ENCODE measurements at places on chromosomes 13 and 19. TPM values are rescaled to one million over a fixed set of nuclear protein-coding genes. Genes with fewer than 3 reads are reported as not detected.

- DNase-seq = no peak
Observed at GRCh38 chr13:43196086-43196621, 172.8 kb downstream of the DNAJC15 start.

GRCh38 chr13:106433066-106433465 is 102.4 kb downstream of the EFNB2 start:
- DNase-seq = no peak

- no peak for DNase-seq
Observed at GRCh38 chr13:100646030-100646673, 28.4 kb downstream of the TMTC4 start.

DNA sequence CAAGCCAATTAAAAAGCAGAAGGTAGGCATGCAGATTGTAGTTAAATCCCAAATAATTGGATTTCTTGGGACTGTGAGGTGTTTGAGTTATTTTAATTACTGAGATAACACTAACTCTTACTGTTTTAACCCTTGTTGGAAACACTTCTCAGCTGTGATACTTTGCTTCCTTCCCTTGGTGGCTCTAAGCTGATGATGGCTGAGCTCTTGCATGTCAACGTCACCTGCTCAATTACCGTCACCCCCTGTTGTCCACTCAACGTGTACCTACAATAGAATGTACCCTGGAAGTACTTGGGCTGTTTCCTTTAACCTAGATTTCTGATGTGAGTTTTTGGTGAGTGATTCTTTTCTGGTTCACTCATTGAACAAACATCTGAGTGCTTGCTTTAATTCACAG is 303.4 kb downstream of the SLC7A1 start:
- no peak for DNase-seq

GRCh38 chr19:2478278-2478755 is 2.4 kb downstream of the GADD45B start:
- DNase-seq = peak; percentile 49

GRCh38 chr13:100480676-100481075 is 107.9 kb downstream of the GGACT start:
- DNase-seq = no peak

GRCh38 chr13:41835871-41836270 is 125.0 kb downstream of the VWA8 start:
- DNase-seq = no peak

DNA sequence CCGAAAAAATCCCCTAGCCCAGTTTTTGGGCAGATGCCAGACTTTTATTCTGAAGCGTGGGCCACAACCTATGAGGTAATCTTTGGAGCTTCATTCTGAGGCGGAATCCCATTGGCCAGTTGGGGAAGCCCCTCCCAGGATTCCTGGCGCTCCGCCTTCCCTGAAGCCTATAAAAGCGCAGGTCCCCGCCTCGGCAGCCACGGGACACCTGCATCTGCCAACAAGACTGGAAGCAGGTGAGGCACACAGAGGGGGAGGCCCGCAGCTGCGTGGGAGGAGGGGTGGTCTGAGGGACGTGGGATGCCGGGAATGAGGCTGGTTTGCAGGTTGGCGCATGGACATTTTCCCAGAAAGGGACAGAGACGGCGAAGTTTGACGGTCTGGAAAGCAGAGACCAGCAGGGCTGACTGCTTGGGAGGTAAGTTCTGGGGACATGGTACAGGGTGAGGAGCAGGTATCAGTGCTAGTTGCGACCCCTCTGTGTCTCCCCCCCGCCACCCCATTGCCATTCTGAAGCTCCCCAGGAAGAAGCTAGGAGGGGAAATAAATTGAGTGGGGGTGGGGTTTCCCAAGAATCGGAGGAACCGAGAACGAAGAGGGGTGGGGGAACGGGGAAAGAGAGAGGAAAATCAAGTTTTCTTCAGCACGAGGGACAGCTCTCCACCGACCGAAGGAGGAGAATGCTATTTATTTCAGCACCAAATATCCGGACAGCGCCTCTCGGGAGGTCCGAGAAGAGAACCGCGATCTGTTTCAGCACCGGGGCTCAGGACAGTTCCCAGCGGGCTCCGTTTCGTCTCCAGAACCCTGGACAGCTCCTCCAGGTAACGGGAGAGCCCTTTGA is 22.4 kb upstream of the FEM1A start:
- peak; percentile 56 for DNase-seq

- no peak for DNase-seq
Observed at GRCh38 chr13:71124230-71124629, 742.8 kb downstream of the DACH1 start.

DNA sequence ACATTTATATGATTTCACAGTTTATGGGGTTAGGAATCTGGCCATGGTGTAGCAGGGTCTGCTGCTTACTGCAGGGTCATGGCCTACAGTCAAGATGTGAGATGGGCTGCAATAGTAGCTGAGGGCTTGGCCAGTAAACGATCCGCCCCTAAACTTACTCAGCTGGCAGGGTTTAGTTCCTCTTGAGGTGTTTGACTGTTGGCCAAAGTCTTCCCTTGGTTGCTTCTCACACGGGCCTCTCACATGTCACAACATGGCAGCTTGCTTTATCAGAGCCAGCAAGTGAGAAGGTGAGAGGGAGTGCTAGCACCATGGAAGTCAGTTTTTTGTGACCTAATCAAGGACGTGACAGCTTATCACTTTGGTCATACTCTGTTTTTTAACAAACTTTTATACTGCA is 77.1 kb downstream of the DNAJC3 start:
- DNase-seq = no peak

DNA sequence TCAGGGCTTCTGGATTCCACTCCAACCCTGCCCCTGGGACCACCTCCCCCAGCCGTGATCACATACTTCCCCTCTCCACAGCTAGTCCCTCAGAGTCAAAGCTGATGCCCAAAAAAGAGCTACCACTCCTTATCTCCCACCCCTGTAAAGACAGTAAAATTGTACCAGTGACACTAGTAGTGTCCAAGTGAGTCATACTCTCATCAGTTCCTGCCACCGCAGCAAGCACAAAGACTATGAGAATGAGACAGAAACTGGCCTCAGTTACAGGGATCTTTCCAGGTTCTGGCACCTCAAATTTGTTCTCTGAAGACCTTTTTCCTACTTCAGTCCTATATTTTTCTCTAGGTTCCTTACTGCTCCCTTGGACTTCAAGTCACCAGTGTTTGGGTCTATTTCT is 144.2 kb downstream of the SPRY2 start:
- DNase-seq = no peak

DNA sequence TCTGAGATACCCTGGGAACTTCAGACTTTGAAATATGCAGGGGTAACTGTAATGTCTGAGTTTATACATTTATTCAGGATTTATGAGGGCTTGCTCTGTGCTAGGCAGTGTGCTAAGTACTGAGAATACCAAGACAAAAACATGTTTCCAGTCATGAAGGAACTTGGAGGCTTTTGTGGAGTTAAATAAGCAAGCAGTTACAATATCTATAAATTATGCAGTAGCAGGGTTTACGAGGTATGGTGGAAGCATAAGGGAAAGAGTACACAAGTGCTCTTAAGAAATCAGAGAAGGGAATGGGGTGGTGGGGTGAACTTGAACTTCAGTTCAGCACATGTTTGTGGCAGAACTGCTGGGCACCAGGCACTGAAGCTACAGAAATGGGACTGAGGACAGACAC is 28.0 kb downstream of the MAB21L1 start:
- DNase-seq = no peak

- DNase-seq = no peak
Observed at GRCh38 chr13:49436890-49437289, 7.0 kb downstream of the CAB39L start.

DNA sequence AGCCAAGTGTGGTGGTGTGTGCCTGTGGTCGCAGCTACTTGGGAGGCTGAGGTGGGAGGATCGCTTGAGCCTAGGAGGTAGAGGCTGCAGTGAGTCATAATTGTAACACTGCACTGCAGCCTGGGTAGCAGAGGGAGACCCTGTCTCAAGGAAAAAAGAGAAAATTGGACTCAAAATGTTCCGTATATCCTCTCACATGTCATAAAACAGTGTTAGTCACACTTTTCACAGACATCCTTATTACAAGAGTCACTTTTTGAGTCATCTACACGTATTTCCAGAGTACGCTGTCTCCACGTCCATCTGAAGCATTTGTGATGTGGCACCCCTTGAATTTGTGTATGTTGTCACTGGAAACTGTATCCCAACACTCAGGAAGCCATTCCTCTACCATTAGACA is 133.0 kb downstream of the SIPA1L3 start:
- no peak for DNase-seq

DNA sequence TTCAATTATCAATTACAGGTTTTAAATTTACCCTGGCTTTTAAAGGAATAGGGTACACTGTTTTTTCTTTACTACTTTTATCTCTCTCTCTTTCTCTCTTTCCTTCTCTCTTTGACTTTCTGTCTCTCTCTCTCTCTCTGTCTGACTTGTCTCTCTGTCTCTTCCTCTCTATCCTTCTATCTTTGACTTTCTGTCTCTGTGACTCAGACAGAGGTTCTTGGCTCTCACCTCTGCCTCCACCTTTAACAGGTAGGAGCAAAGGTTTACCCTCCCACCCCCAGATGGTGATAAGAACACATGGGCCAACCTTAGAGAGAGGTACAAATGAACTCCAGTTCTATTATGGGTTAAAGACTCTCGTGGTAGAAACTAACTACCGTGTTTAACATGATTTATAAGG is 20.3 kb upstream of the FAM124A start:
- no peak for DNase-seq

- DNase-seq = no peak
Observed at GRCh38 chr13:30415430-30416030, 6.8 kb upstream of the UBE2L5 start.

DNA sequence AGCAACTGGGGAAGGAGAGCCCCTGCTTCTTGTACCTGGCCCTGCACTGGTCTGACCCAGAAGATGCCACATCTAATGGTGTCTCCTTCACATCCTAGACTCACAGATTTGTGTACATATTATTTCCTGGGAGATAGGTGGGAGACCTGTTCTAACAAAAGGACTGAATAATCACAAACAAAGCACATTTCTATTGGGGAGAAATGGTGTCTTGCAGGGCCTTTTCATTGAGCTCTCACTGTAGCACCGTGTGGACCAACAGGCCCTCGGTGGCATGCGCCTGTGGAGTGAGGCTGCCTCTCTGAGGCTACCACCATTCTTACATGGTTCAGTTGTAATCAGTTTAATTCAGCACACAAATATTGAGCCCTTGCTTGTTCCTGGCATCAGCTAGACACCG is 989 bp upstream of the SACS start:
- no peak for DNase-seq

- DNase-seq = no peak
Observed at GRCh38 chr13:106573284-106573846, 5.4 kb upstream of the ARGLU1 start.

GRCh38 chr13:94553766-94554165 is 42.2 kb downstream of the TGDS start:
- DNase-seq = no peak

DNA sequence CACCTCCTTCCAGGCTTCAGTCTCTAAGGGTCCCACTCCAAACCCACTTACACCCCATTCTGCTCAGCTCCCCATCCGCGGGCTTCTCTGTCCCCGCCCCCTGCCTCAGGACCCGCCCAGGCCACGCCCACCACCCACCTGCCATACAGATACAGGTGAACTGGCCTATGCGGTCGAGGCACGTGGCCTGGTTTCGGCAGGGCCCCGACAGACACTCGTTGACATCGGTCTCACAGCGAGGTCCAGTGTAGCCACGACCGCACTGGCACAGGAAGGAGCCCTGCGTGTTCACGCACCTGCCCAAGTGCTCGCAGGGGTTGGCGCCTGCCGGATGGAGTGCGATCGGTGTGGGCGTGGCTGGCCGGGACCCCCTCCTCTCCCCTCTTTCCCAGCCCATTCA is 11.9 kb downstream of the NOTCH3 start:
- no peak for DNase-seq

GRCh38 chr13:26548205-26548765 is 9.2 kb upstream of the WASF3 start:
- DNase-seq = no peak

DNA sequence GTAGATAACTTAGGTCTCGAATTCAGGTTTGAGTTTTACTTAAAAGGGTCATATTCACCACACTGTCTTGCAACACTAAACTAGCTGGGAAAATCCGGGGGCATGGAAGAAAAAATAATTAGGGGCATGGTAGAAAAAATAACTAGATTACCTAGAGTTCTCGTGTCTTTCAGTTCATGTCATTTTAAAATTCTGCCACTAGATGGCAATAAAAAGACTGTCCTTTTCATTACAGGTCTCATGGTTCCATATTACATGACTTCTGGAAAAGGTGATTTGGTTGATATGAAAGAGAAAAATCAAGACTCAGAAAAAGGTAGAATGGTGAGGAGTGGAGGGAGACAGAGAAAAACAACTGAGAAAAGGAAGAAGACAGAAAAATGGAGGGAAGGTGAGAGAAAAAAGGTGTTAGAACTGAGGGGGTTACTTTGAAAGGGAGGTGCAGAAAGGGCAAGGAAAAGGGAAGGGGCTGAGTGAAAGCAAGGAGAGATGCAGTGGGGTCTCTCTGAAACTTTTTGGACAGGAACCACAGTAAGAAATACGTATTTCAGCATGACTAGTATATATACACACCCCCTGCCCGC is 299.0 kb downstream of the KLF12 start:
- no peak for DNase-seq

DNA sequence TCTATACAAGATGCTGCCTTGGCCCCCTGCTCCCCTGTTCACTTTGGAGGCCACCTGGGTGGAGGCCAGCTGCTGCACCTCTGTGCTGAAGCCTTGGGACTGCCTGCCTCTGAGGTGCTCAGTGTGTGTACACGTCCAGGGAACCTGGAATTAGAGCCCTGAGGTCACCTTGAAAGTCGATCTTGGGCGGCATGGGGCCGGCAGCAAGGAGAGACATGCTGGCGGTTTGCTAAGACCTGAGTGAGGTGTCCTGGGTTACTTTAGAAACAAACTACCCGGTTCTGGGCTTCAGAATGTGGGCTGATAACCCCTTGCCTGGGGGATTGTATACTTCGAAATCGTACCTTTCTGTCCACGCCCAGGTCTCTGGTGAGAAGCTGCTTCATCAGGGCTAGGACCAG is 25.5 kb downstream of the TSSK6 start:
- DNase-seq = no peak

GRCh38 chr19:23071147-23071511 is 45.7 kb upstream of the ZNF730 start:
- DNase-seq = no peak

- DNase-seq = no peak
Observed at GRCh38 chr13:97140611-97141010, 81.5 kb upstream of the MBNL2 start.

GRCh38 chr19:55269299-55269698 is 10.5 kb upstream of the PPP6R1 start:
- DNase-seq = no peak

DNA sequence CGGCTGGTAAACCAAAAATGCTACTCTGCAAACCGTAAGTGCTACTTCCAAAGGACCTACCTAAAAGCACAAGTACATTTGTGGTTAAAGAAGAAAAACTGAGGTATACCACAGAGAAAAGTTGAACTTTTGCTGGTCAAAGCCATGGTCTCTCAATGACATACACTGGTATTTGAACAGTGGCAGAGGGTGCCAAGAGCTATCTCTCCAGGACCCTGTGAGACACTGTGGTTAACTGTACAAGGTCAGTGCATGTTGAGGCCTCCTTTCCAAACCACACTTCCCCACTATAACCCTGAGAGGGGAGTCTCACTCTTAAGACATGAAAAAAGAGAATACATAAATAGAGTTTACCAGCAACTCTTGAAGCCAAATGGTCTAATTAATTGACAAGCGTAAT is 49.5 kb downstream of the COL4A1 start:
- no peak for DNase-seq

Gene ZNF441
- 23.9 TPM for total RNA-seq

Gene THSD8
- total RNA-seq = 5.9 TPM

Gene MAB21L1
- not detected for total RNA-seq

Gene KLHL1
- total RNA-seq = not detected

Gene CPT1C
- 0.51 TPM for total RNA-seq

Gene DIRAS1
- 7.7 TPM for total RNA-seq

Gene ZNF813
- total RNA-seq = 10.7 TPM

Gene MICU2
- total RNA-seq = 41.3 TPM
